Activated CD4-positive, alpha-beta T cell treated with anti-CD3 and anti-CD28 coated beads, Interleukin-2, Interleukin-4, amounts not matched to agents 100 ng/mL and 50 ng/mL, durations not matched to agents 16 hours and 8 hours (primary cell): ENCODE measurements at places on chromosomes 7 and 10.

DNA sequence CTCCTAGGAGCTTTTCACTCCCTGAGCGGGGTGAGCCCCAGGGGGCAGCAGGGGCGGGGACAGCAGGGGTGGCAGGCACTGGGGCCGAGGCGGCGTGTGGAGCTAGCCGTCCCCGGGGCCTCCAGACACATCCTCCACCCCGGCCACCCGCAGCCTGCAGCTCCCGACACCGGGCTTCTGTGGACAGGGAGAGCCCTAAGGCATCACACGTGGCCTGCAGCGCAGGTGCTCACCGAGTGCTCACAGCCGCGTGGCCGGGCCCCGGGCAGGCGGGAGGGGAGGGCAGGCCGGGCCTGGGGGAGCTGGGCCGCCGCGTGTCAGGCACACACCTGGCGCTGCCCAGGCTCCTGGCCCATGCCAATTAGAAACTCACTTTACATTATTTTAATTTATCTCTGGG, 51.4 kb downstream of the MICALL2 start:
- no peak for DNase-seq

DNA sequence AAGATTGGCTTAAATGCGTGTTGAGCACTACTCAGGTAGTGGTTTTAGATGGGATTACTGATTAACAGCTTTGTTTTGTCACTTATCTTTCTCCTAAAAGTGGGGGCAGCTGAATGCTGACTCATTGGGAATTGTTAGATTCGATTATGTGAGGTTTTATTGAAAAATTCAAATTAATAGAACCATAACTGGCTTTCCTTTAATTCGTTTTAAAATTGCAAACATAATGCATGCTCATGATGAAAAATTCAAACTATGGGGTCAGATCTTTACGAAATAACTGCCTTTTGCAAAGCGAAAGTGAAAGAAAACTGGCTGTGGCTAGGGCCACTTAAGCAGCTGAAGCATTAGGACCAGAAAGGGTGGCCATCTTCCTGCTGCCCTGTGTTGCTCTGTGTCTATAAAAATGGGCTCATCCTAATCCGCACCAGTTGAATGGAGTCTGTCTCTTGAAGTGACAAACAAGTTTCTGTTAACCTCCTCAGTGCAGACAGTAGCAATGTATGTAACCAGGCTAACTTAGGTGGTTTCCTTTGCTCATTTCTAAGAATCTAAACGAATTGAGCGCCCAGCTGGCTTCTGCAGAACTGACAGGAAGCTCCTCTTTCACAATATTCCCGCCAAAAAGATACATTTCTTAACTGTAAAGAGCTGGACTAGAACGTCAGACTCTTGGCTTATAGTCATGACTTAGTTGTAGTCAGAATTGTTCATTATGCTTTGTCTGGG, 27.8 kb downstream of the DENND10 start:
- peak; percentile 93 for DNase-seq

GRCh38 chr10:5424751-5425150, 12.4 kb downstream of the NET1 start:
- DNase-seq, result no peak

GRCh38 chr10:30893208-30893607, 138.5 kb downstream of the ZNF438 start:
- DNase-seq, result no peak

GRCh38 chr10:68828833-68829232, 1.5 kb downstream of the STOX1 start:
- no peak for DNase-seq

DNA sequence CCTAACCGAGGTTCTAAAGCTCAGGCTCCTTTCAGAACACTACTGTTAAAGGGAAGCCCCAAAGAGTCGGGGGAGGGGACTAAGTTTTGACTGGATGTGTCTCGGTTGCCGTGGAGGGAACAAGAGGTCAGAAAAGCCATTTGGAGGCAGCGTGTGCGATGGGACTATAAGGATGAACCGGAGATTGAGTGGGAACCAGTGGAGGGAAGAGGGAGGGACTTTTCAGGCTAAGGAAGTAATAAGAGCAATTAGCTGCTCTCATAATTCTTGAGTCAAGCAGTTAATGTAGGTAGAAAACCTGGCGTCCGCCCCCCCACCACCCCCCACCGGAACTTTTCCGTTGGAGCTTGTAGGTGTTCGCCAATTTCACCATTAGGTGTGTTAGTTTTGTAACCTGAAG, 491 bp upstream of the AKAP9 start:
- DNase-seq, result peak; percentile 26

DNA sequence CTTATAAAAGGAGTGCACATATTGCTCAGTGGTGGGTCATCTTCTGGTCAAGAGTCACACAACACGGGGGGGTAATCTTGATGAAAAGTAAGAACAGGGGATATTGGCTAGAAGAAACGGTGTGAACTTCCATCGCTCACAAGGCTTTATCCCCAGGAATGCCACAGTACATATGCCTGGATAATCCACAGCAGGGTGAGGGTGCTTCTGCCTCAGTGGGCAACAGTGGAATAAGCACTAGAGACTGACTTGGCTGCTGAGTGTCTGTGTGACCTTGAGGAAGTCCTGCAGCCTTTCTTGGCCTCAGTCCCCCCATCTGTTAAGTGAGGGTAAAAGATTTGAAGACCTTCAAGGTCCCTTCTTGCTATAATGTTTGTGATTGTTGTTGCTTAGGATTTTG, 44.9 kb upstream of the SHH start:
- no peak for DNase-seq

- DNase-seq, result peak; percentile 50
Observed at GRCh38 chr10:52818019-52818418, 45.4 kb upstream of the MBL2 start.

- no peak for DNase-seq
Observed at GRCh38 chr7:97752215-97752614, 20.3 kb downstream of the TAC1 start.

DNA sequence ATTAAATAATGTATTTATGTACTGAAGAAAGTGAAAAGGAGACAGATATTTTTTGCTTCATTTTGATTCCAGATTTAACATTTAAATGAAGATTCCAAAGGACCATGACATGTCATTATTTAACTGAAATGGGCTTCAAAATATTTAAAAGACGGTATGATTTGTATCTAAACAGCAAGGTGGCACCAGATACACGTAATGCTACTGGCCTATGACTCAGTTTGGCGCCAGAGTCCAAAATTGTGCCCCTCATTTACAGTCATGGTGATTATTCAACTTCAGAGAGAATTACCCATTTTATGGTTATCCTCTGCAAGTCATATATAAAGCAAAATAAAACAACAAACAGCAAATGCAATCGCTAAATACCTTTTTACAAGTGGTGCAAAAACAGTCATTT, 94.5 kb downstream of the ETV1 start:
- no peak for DNase-seq

GRCh38 chr7:100547872-100548271, 8.9 kb downstream of the AGFG2 start:
- no peak for DNase-seq

GRCh38 chr10:110326351-110327032, 21.8 kb upstream of the SMNDC1 start:
- no peak for DNase-seq

- DNase-seq, result peak; percentile 32
Observed at GRCh38 chr7:17043012-17043877, 161.5 kb upstream of the AGR3 start.

GRCh38 chr10:96524741-96525140, 11.0 kb upstream of the TLL2 start:
- DNase-seq, result no peak

DNA sequence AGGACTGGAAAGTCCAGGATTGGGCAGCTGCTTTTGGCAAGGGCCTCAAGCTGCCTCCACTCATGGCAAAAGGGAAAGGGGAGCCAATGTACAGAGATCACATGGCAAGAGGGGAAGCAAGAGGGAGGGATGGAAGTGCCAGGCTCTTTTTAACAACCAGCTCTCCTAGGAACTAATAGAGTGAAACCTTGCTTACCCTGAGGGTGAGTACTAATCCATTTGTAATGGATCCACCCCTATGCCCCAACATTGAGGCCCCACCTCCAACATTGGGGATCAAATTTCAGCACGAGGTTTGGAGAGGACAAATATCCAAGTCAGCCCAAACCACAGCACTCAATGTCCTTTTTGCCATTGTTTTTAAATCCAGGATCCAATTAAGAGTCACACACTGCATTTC, 12.5 kb downstream of the HABP2 start:
- no peak for DNase-seq

- DNase-seq, result no peak
Observed at GRCh38 chr7:135666156-135666555, 3.8 kb downstream of the STMP1 start.

- peak; percentile 26 for DNase-seq
Observed at GRCh38 chr10:87930934-87931835, 67.8 kb downstream of the PTEN start.

DNA sequence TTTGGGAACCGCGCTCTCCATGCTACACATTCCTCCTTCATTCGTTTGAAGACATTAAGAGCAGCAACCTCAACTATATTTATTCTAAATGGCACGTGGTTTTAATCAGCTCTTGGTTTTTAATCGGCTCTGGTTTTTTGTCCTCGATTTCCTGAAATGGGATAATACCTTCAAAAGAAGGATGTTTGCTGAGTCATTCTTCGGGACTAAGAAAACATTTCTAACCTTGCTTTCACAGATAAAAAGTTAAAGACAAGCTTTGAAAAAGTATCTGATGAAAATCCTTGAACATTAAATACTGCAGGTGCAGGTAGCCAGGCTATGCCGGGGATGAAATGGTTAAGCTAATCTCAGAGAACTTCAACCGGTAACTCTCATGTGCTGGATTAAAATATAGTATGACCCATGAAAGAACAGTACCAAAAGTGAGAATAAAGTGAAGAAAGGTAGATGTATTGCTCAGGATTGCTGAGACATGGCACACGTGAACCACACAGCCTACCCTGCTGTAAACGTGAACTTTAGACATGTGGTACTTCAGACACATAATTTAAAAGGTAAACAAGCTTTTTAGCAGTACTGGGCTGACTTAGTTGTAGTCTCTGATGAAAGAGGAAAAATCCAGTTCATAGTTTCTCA, 89.1 kb downstream of the PTPRN2 start:
- DNase-seq, result no peak
